ENCODE measurements at places on chromosomes 12 and 14. TPM values are rescaled to one million over a fixed set of nuclear protein-coding genes. Genes with fewer than 3 reads are reported as not detected.

The DACT1 gene
- 2.0 TPM for total RNA-seq

The GOLGA5 gene
- total RNA-seq: 14.8 TPM

GRCh38 chr12:52119398-52120254 lies 40.1 kb downstream of the SMIM41 start:
- DNase-seq: no peak

- no peak for DNase-seq
Measured at GRCh38 chr12:115336506-115336905, 652.5 kb upstream of the TBX3 start.

GRCh38 chr14:103540821-103541708 lies 12.1 kb downstream of the TRMT61A start:
- DNase-seq: no peak

GRCh38 chr12:7751394-7751793 lies 4.2 kb upstream of the CLEC4C start:
- no peak for DNase-seq

GRCh38 chr14:77241955-77242354 lies 29.1 kb downstream of the NGB start:
- no peak for DNase-seq

DNA sequence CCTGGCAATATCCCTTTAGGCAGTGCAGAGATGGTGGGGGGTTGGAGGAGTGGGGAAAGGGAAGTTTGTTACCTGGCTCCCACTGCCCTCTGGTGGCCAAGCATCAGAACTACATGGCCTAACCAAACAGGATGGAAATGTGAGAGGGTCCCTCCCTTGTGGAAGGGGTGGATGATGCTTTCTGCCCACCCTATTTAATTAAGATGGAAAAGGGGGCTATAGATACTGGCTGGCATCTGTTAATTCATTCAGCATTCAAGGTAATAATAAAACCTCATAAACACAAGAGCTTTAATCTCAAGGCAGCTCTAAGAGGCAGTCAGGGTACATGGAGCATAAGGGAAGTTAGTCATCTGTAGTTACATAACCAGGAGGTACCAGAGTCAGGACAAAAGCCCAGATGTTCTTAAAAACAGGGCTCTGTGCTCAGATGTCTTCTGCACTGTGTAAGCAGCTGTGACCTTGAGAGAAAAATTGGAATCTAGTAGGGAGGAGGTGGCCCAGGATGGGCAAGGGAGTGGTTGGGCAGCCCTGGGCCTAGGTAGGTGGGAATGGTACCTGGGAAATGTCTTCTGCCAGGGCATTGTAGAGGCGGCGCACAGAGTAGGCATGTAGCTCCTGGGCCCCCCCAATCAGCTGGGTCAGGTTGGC lies 4.6 kb downstream of the AP1G2 start:
- peak; percentile 52 for DNase-seq
